Hippocampal formation (tissue), 2 donors: ENCODE measurements at places on chromosomes 3 and 15.

DNA sequence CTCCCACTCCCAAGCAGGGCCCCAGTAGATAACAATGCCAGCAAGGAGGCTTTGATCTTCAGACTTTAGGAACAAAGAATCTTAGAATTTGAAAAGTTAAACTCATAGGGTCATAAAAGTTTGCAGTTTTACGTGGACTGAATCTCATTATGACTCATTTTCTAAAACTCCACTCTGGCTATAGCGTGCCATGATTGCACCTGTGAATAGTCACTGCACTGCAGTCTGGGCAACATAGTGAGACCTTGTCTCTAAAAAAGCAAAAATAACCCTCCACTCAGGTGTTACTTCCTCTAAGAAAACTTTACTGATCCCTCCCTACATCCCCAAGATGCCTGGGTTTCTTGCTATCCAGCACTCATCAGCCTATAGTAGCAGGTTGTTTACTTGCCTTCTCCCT is 104.5 kb downstream of the IL20RB start:
- no peak for DNase-seq

DNA sequence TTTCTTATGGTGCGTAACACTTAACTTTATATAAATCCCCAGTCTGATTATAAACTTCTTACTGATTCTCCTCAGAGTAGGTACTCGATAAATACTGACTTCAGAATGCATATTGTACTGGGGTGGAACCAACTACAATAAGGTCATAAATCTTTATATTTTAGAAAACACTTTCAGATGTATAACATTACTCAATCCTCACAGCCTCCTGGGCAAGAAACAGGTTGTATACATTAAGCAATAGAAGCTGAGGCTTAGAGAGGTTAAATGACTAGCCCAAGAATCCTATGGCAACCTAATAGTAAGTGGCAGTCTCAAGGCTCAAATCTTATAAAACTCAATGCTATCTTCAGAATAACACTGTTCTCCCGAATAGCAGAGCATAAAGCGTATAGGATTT is 9.1 kb downstream of the VPS13C start:
- DNase-seq, result no peak

DNA sequence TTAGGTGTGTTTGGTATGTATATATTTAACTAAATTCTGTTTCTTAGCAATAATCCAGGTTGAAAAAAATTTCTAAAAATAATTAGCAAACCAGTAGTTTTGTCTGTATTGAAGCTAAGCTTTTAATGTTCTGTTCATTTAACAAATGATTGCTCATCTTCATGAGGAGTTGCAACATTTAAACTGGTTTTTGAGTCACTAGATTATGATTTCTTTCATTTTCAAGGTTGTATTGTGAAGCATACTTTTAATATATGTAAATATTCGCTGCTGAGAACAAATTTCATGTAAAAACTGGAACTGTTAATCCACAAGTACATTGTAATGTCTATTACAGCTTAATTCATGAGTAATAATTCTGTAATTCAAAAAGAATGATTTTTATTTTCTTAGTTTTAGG is 192.7 kb downstream of the MBNL1 start:
- DNase-seq, result no peak

DNA sequence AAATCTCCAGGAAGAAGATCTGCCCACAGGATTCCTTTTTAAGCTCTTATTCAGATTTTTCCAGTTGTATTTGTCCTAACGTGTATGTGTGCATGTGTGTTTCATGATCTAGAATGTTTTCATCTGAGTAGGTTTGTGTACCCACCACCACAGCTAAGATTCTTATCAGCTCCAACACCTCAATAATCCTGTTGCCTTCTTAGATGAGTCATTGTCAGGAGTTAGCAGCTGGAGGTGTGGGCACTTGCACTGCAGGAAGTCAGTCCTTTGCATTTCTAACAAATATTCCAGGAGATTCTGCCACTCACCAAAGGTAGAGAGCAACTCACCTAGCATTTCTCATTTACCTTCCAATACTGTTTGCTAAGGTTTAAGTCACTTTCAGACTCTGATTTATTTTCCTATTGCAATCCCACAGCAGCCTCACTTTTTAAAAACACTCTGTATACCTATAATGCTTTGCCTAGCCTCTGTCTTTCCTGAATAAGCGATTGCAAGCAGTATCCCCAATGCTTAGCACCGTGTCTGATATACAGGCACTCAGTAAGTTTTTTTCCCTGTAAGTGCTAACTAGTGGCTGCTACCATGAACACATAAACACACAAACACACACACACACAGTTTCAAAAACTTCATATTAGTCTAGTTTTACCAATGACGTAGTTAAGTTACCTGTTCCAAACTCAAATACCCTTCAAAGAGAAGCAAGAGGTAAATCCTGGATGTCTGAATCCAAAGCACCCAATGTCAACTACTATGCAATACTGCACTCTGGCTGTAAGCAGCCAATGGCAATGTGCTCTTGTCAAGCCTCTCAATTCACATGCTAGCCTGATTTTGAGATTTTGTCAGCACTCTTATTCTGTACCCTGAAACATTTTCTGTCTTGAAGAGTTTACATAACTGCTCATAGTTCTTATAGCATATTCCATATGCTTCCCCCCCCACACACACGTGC is 713.5 kb upstream of the LMCD1 start:
- DNase-seq, result no peak

DNA sequence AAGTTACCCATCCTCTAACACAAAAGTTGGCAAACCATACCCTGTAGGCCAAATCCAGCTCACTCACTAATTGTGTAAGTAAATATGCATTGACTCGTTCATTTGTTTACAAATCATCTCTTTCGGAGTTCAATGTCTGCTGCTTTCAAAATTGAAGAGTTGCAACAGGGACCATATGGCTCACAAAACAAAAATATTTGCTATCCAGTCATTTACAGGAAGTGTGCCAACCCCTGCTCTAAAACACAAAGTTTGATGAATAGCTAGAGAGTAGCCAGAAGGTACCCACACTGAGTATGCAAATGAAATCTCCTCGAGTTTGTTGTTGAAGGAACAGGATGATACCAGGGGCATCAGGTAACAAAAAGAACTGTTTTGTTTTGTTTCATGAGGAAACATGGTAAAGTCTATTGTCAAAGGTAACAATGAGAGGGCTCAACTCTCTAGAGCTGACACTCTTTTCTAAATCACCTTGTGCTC is 236.2 kb upstream of the THBS1 start:
- DNase-seq, result no peak

GRCh38 chr3:65827076-65827475 is 211.6 kb downstream of the MAGI1 start:
- no peak for DNase-seq

DNA sequence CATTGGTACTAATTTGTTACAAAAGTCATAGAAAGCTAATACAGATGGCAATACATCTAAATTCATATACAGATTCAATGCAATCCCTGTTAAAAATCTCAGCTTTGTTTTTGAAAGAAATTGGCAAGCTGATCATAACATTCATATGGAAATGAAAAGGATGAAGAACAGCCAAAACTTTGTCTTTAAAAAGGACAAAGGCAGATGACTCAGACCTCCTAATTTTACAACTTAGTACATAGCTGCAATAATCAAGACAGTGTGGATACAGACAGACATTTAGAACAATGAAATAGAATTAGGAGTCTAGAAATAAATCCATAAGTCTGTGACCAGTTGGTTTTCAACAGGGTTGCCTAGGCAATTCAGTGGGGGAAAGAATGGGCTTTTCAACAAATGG is 63.3 kb downstream of the AQP9 start:
- DNase-seq, result no peak

DNA sequence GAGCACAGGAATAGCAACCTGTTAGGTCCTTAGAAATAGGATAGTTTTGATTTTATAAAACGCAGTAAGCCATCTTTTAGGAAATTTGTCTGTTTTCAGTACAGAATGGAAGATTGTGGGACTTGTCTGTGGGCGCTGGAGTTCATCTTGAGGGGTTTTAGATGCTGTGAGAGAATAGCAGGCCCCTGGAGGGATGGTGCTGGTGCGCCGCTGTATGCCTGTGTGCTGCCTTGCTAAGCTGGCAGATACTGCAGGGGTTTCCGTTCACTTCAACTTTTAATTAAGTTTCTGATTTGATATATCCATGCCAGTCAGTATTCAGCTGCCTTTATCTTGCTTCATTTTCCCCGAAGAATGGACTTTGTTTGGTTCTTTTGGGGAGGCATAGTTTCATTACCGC is 4.2 kb downstream of the CACNA2D3 start:
- DNase-seq, result no peak

GRCh38 chr3:27721717-27722564 is at the start of gene EOMES:
EOMES (minus strand) TSS chr3:27722323; CDS start chr3:27722294, 29 bp downstream.
- DNase-seq, result no peak

GRCh38 chr3:42497009-42497731 is 5.3 kb upstream of the VIPR1 start:
- DNase-seq, result no peak

GRCh38 chr3:63656786-63657185 is 4.3 kb downstream of the SNTN start:
- DNase-seq, result no peak

DNA sequence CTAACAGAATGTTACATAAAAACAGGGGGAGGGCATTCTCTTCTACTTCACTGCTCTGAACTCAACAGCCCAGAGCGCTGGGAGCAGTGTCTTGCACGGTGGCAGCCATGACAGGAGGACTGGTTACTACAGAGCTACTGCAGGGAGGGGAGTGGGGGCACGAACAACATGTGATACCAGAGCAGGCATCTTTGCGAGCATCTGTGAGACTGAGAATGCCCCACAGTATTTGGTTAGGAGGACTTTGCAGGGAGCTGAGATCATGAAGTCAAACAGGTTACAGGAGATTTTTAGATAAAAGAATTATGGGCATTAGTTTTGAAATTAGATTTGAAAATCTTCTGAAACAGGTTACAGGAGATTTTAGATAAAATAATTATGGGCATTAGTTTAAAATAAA is 58.8 kb upstream of the GOLGA8B start:
- no peak for DNase-seq

DNA sequence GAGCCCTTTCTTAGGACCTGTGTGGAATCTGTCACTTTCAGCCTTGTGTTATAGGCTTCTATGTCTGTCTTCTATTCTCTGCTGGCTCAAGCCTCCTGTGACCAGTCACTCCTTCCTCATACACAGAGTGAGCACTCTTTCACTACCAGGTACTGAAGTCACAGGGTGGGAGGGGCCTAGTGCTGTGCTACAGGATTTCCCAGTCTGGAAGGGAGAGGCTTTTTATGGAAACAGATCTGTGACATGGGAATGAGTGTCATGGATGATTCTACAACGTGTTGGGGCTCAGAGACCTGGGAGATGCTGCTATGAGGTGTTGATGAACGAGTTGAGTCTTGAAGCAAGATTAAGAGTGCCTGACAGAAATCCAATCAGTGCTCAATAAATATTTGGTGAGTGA is 100.5 kb downstream of the PDCD6IP start:
- no peak for DNase-seq

DNA sequence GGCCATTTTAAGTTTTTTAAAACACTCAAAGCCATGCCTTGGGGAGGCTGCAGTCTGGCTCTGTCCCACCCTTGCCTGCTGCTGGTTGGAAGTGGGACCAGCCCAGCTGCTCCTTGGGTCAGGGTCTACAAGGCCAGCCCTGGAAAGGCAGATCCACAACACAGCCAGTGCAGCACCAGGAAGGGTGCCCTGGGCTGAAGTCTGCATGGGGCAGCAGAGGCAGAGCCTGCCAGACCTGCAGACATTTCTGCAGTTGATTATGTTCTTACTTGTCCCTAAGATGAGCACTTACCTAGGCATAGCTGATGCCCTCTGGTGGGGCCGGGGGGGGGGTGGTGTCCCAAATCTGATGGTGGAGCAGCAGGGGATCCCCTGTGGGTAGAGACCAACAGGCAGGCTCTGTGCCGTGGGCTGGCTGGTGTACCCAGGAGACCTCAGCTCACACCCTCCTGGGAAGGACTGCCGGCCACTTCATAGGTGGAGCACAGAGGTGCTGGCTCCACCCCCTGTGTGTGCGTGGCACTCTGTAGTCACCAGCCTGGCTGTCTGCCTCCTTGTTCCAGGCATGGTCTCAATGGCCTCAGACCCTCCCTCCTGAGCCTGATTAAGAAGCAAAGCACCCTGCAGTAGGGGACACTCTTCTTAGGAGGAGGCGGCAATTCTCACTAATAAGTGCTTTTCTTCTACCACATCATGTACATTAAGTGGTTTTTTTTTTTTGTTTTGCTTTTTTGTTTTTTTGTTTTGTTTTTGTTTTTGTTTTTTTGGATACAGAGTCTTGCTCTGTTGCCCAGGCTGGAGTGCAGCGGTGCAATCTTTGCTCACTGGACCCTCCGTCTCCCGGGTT is 97.4 kb upstream of the KLF13 start:
- no peak for DNase-seq

GRCh38 chr15:64193971-64194370 is 31.1 kb upstream of the PPIB start:
- no peak for DNase-seq

DNA sequence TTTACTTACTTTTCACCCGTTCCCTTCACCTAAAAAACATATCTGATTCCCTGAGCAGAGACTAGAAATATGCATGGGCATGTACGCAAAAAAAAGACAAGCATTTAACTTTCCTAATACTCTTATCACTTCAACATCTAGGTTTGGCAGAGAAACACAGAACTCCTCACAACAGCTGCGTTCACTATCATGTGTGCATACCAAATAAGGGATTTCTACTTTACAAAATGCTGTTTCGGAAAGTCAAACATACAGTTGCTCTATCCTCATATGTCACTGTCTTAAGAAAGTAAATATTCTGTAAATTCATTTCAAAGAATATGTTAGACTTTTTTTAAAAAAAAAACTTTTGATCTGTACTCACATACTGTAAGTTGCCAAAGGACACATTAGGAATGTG is 65.1 kb upstream of the CBLB start:
- DNase-seq, result no peak

- DNase-seq, result no peak
Observed at GRCh38 chr15:39597751-39598185, 16.9 kb downstream of the THBS1 start.

GRCh38 chr15:98121536-98121935 is 161.0 kb downstream of the ARRDC4 start:
- no peak for DNase-seq

DNA sequence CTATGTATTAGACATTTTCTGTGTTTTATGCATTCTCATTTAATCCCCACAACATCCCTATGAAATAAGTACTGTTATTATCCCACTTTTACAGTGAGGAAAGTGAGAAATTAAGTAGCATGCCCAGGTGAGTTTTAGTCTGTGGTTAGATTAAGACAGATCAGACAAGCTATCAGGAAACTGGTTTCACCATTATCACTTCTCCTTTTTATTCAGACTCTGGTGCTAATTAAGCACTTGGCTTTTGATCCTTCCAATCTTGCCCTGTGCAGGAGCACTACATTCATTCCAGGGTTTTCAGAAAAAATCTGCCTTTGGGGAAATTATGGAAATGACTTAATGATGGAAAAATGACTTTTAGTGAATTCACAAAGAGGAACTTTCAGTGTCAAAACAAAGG is 115.2 kb downstream of the TMEM108 start:
- DNase-seq, result no peak
